ENCODE measurements at places on chromosomes 2 and 18. TPM values are rescaled to one million over a fixed set of nuclear protein-coding genes. Genes with fewer than 3 reads are reported as not detected.

Gene TMEM182
- total RNA-seq: 3.7 TPM

Gene DSG3
- total RNA-seq: not detected

Gene ADAM17
- 25.5 TPM for total RNA-seq

Gene ALPP
- total RNA-seq: not detected

Gene COL6A3
- total RNA-seq: 0.53 TPM

Gene LRPPRC
- total RNA-seq: 103 TPM

Gene SMIM21
- total RNA-seq: not detected

DNA sequence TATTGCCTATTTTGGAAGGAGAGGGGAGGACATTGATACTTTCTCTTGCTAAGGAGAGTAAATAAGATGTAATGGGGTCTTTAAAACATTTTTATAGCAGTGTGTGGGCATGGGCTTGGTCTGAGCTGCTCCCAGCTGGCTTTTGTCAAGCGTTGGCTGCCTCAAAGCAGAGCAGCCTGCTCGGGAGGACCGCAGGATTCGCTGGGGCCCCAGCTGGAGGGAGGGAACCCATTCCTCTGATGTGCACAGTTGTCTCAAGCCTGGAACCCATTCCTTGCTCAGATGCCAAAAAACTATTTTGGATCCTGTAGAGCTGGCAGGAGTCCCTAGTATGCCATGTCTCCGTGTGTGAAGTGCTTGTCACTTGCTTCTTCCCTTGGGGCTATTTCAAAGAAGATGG, 59.4 kb upstream of the RMDN2 start:
- no peak for DNase-seq

DNA sequence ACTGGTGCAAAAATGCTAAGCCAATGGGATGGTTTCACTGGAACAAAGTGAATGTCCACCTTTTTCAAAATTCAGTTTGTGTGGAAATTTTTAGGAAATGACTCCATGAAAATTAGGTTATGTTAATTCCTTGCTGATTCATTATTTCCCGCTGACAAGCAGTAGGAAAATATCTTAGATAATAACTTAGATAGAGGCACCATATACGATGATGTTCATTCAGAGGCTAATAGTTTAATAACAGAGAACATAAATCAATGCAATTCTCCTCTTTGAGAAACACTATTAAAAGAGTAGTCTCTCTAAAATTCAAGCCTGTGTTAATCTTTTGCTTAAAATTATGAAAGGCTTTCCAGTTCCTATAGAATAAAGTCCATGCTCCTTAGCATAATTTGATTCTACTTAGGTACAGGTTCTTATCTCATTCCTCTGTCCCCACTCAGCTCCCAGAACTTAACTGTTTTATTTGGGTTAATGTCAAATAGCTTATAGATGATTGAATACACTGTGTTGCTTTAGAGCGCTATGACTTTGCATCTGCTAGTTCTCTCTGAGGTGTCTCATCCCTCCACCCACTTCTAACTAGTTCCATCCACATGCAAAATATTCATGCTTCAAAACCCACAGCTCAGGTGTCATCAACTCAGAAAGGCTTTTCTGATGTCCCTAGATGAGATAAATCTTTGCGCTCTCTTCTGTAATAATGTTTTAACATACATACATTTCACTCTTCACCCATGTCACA, 503.6 kb downstream of the ERBB4 start:
- DNase-seq: no peak

- DNase-seq: no peak
These were observed 140.5 kb downstream of the ALK start for GRCh38 chr2:29780906-29781305.

- DNase-seq: no peak
These were observed 63.6 kb downstream of the HNRNPLL start for GRCh38 chr2:38539086-38539485.

DNA sequence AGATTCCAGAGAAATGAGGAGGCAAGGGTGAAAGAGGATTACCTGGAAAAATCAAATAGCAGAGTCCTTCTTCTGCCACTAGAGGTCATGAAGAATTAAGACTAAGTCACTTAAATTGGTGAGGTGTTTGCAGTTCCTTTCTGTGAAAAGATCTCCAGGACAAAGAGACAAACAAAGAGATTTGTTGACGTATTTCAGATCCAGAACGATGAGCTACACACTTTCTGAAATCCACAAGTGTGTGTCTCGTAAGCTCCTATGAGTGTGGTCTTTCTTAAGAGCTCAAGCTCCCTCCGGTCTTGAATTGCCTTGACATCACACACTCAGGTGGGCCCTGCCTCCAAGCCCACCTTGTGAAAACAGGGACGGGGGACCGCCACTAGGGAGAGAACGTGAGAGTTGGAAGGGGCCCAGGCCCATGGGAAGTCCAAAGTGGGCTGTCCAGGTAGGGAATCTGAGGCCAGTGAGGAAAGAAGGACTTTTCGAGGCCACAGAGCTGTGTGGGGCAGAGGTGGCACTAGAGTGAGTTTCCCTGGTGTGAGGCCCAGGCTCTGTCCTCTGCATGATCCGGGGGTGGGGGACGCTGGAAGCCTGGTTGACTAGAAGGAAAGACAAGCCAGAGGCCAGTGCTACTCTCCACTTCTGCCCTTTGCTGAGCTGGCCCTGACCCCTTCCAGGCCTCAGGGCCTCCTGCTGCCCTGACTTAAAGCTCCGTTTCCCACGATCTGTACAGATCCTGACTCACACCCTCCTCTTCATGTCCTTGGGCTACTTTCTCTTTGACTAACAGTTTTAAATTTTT, 168.1 kb upstream of the NCK2 start:
- no peak for DNase-seq

DNA sequence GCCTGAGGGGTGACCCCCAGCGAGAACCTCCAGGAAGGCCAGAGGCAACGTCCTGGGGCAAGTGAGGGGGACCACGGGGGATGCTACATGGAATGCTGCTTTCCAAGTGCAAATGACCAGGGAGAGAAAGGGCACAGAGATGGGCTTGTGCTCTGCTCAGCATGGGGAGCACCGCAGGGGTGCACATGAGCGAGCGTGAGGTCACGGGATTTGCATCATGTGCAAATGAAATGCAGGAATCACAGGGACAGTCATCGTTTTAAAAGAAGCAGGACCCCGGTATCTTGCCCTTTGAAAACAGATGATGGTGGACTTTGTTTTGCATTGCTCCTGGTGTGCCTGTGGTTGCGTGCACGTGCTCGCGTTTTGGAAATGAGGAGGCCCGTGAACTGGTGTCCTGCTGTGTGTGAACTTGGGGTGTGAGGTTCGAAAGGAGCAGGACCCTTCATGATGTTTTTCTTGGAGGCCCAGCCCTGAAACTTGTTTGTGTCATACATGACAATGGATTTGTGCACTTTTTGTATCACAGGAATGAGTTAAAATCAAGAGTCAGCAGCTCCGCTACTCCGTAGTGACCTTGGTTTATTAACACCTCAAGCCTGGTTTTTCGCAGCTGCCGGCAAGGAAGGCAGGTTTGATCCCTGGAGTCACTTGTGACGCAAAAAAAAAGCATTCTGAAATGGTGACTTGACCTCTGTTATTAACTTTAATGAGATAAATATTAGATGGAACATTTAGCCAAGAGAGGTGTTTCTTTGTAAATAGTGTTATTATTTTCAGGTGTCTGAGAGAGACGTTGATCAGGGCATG, 234.5 kb downstream of the LDLRAD4 start:
- DNase-seq: no peak

GRCh38 chr2:98127229-98127989, 40.4 kb downstream of the VWA3B start:
- DNase-seq: peak; percentile 25

GRCh38 chr2:37918742-37919186, 6.3 kb upstream of the RMDN2 start:
- DNase-seq: no peak

- peak; percentile 68 for DNase-seq
These were observed 142.8 kb downstream of the NDUFA10 start for GRCh38 chr2:239882331-239882732.

DNA sequence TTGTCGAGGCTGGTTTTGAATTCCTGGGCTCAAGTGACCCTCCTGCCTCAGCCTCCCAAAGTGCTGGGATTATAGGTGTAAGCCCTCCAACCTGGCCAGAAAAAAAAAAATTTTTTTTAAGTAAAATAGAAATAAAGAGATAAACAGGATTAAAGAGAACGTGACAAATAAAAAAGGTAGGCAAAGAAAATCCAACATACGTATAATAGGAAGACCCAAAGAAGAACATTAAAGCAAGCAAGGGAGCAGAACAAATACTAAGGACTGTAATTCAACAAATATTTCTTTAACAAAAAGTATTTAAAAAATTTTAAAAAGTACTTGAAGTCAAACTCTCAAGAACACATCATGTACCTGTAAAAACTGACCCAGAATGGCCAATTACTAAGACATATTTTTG, 56.4 kb downstream of the PTPN2 start:
- DNase-seq: no peak

DNA sequence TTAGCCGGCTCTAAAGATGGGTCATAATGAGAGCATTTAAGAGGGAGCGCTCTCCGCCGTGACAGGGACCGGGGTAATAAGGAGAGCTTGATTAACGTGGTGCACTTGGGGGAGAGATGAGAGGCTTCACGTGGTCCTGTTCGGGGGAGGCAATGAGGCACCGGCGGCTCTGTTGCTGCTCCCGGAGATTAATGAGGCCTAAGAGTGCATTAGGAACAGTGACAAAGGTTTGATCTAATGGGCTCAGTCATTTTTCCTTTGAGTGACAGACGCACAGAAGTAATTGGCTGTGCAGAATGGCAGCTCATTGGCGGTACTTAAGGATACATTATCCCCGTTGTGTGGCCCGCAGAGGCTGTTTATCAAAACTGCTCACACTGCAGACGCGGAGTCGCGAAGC, 250.7 kb downstream of the GBX2 start:
- no peak for DNase-seq

- no peak for DNase-seq
These were observed 95.1 kb downstream of the MTCL1 start for GRCh38 chr18:8800445-8800844.

DNA sequence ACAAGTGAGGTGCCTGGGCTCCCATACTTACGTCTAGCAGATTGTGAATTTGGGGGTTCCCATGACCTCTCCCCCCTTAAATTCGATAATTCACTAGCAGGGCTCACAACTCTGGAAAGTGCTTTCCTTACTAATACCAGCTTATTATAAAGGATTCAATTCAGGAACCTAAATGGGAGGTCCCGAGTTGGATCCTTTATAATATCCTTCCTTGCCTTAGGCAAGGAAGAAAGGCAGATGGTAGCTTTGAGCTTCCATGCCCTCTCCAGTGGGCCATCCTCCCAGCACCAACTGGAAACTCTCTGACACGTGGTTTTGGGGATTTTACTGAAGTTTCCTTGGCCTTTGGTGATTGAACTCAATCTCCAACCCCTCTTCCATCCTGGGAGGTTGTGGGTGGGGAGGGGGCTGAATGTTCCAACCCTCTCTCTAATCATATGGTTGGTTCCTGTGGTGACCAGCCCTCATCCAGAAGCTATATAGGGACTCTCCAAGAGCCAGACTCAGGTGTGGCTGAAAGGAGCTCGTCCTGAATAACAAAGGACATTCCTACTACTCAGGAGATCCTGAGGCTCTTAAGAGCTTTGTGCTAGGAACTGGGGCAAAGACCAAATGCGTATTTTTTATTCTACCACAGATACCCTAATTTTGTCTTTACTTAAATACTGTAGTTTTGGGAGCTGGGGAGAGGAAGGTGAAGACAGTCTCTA, 62.2 kb downstream of the HAUS1 start:
- DNase-seq: no peak

GRCh38 chr18:3245185-3245564, 2.4 kb upstream of the MYL12A start:
- DNase-seq: no peak

DNA sequence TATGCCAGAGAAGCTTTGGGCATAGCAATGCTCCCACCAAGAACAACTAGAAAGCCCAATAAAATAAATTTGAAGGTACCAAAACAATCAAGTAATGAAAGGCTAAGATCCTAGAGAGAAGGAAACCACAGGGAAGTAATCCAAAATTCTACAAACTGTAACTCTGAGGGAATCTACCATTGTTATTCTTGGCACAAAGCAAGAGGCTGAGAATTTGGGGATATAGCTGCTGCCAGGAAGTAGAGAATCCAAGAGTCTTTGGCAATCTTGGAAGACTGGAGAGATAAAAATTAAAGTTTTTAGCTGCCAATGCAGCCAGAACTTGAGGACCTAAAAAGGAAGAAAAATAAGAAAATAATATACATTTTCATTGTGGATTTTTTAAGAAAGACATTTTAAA, 68.5 kb downstream of the PIGN start:
- DNase-seq: no peak

- no peak for DNase-seq
These were observed 183.2 kb upstream of the ITGA4 start for GRCh38 chr2:181273986-181274385.

DNA sequence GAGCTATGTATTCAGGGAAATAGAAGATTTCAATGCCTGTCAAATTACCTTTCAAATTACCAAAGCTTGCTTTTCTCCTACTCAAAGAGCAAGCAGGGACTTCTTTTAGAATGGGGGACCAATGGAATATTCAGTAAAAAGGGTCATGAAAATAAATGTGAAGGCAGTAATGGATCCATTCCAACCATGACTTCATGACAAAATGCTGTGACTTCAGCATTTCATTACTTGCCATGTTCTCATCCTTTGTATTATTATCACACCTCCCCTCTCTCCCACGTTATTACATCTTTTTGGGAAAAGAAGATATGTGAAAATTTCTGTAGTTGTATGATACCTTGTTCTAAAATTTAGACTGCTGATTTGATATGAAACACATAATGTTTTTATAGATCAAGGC, 864.0 kb upstream of the FSHR start:
- no peak for DNase-seq

- no peak for DNase-seq
These were observed 501.1 kb upstream of the TNP1 start for GRCh38 chr2:217360781-217361482.

- DNase-seq: no peak
These were observed 147.9 kb upstream of the GAREM1 start for GRCh38 chr18:32618546-32618945.

DNA sequence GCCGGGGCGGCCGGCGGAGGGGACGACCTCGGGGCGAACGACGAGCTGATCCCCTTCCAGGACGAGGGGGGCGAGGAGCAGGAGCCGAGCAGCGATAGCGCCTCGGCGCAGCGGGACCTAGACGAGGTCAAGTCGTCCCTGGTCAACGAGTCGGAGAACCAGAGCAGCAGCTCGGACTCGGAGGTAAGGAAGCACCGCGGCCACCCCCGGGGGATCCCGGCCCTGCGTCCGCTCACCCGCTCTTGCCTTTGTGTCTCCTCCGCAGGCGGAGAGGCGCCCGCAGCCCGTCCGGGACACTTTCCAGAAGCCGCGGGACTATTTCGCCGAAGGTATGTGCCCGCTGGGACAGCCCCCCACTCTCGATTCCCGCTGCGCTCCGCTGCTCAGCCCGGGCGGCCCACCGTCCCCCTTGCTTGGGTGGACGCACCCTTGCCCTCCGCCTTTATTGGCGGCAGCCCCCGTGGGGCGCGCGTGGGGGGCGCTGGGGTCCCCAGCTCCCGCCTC, 611 bp downstream of the TCF7L1 start:
- no peak for DNase-seq

- DNase-seq: no peak
These were observed 188.1 kb downstream of the LAMA1 start for GRCh38 chr18:6929370-6930102.

DNA sequence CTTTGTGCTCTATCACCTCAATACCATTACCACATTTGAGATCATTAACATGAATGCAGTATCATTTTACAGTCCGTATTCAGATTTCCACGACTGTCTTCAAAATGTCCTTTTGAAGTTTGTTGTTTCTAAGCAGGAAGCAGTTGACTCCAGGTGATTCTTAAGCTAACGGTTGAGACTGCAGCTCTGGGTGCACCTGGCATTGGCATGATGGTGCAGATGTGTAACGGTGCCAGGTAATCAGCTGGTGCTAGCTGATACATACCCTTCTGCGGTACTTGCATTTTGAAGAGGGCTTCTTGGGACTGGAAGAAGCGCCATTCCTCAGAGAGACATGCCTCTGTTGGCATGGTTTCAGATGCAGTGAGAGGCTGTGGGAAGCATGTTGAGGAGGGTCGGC, 19.5 kb downstream of the SIGLEC15 start:
- DNase-seq: peak; percentile 9
